Stimulated activated CD8-positive, alpha-beta memory T cell treated with anti-CD3 and anti-CD28 coated beads, Interleukin-4, amount 100 ng/mL, for 24 hours (primary cell): ENCODE measurements at places on chromosomes 4 and X.

GRCh38 chr4:3269991-3270611 lies 21.1 kb downstream of the MSANTD1 start:
- no peak for DNase-seq

DNA sequence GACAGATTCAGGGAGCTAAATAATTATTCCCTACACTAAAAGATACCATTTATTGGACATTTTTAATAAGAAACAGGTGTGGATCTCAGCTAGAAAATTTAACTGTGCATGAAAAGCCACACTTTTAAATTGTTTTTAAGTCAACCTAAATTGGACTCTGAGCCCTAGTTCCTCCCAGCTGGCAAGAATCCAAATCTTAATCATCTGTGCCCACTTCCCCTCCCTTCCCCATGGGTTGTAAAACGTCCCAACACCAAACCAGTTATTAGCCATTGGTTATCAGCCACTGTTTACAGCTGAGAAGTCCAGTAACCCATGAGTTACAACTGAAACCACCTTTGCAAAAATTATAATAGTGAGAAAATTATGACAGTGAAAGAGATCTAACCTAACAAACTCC lies 125.6 kb upstream of the S100G start:
- DNase-seq, result no peak

GRCh38 chr4:182818926-182819730 lies 98.1 kb downstream of the DCTD start:
- DNase-seq, result no peak

GRCh38 chrX:16882169-16882568 lies 12.0 kb upstream of the RBBP7 start:
- DNase-seq, result no peak

GRCh38 chr4:90445380-90445779 lies 318.2 kb downstream of the CCSER1 start:
- DNase-seq, result no peak
